Activated naive CD8-positive, alpha-beta T cell treated with anti-CD3 and anti-CD28 coated beads for 36 hours (primary cell): ENCODE measurements at places on chromosomes 1 and 21. TPM values are rescaled to one million over a fixed set of nuclear protein-coding genes. Genes with fewer than 3 reads are reported as not detected.

DNA sequence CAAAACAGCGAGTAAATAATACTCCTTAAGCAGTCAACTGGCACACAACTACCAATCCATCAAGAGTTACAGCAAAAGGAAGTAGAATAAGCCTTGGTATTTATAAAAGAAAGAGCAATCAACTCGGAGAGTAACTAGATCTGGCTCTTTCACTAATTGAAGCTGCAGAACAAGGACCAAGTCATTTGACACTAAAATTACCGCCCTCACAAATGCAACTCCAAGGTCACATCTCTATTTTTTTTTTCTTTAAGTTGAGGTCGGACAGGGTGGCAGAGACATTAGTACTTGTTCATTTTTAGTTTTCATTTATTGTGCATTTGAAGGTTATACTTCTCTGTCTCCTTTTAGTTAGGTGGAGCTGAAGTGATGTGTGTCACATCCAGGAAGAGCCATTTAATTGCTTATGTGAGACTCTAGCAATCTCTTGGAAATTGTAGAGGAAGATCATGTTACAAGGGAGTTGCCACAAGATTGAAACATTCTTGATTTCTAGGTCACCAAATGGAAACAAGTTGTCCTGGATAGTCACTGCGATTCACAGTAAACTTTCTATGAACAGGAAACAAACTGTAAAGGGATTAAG lies 138.1 kb upstream of the ADAMTS5 start:
- H3K27me3 ChIP-seq: peaks cover 3% of the 10 kb centered on the region
- no peak overlapping the region for H3K27ac ChIP-seq
- H3K4me1 ChIP-seq: no peaks in the 10 kb centered on the region
- no peak for DNase-seq
- H3K4me3 ChIP-seq: no peak overlapping the region

DNA sequence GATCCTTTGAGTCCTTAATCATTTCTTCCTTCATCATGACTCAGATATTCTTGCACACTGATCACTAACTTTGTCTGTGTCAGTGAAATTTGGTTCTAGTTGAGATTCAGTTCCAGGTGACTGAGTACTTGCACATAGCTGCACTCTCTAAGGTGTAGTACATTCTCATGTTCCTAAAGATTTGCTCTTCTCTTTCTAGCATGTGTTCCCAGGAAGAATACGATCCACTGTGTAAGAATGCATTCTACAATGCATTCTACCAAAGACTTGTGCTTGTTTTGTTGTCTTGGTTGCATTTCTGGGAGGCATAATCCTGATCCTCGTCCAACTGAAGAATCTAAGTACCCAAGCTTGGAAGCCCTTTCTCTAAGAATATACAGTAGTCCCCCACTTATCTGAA lies 104.3 kb upstream of the CDC42BPA start:
- peaks cover 18% of the 10 kb centered on the region for H3K27me3 ChIP-seq
- no peak overlapping the region for H3K4me3 ChIP-seq
- no peaks in the 10 kb centered on the region for H3K36me3 ChIP-seq
- H3K27ac ChIP-seq: no peak overlapping the region
- no peak for DNase-seq

GRCh38 chr1:66464802-66465201 lies 69.2 kb upstream of the SGIP1 start:
- no peak overlapping the region for H3K4me3 ChIP-seq
- no peak for DNase-seq
- no peaks in the 10 kb centered on the region for H3K4me1 ChIP-seq
- no peaks in the 10 kb centered on the region for H3K27me3 ChIP-seq
- no peak overlapping the region for H3K27ac ChIP-seq

- no peak overlapping the region for H3K4me3 ChIP-seq
- no peak overlapping the region for H3K27ac ChIP-seq
- DNase-seq: no peak
- H3K27me3 ChIP-seq: no peaks in the 10 kb centered on the region
Observed at GRCh38 chr1:169479363-169480066, 6.2 kb downstream of the SLC19A2 start.

TMEM269 gene
- total RNA-seq: 0.06 TPM

- no peaks in the 10 kb centered on the region for H3K36me3 ChIP-seq
- H3K27ac ChIP-seq: no peak overlapping the region
- no peak overlapping the region for H3K4me3 ChIP-seq
- H3K27me3 ChIP-seq: no peaks in the 10 kb centered on the region
Observed at GRCh38 chr1:40803447-40803846, 19.9 kb downstream of the KCNQ4 start.

DNA sequence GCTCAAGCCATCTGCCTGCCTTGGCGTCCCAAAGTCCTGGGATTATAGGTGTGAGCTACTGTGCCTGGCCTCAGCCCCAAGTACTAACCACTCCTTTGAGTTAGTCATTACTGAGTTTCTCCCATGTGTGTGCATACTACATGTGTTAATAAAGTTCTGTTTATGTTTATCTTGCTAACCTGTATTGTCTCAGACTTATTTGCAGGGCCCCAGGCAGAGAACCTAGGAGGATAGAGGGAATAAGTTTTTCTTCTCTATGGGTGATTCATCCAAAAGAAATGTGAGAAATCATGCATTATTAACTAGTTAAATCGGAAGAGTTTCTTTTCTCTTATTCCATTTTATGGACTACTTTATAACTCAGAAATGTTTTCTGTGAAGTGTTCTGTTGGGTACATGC lies 203.9 kb upstream of the CACYBP start:
- no peak overlapping the region for H3K4me3 ChIP-seq
- H3K27me3 ChIP-seq: no peaks in the 10 kb centered on the region
- DNase-seq: no peak
- H3K36me3 ChIP-seq: no peaks in the 10 kb centered on the region

DNA sequence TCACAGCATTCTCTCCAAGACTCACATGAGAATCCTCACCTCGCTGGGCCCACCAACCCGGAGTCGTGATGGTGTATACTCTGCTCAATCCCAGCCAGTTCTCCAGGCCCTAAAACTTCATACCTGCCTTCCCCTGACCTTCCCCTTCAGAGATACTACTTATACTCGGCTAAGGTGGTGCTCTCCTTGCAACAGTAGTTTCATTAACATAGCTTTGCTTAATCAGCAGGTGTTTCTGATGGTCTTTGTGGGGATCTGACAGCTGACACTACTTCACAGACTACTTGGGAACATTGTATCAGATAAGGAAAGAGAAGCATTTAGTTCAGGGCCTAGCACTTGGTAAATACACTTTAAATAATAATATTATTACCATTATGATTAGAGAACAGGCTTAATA lies 301.5 kb upstream of the DAB1 start:
- no peak overlapping the region for H3K4me3 ChIP-seq
- H3K27ac ChIP-seq: no peak overlapping the region
- H3K27me3 ChIP-seq: no peaks in the 10 kb centered on the region
- H3K36me3 ChIP-seq: no peaks in the 10 kb centered on the region
- H3K4me1 ChIP-seq: no peaks in the 10 kb centered on the region
